ENCODE measurements at places on chromosomes 6 and 20.
A peak's percentile ranks its signal among the peaks of the same experiment; 100 is the strongest.

DNA sequence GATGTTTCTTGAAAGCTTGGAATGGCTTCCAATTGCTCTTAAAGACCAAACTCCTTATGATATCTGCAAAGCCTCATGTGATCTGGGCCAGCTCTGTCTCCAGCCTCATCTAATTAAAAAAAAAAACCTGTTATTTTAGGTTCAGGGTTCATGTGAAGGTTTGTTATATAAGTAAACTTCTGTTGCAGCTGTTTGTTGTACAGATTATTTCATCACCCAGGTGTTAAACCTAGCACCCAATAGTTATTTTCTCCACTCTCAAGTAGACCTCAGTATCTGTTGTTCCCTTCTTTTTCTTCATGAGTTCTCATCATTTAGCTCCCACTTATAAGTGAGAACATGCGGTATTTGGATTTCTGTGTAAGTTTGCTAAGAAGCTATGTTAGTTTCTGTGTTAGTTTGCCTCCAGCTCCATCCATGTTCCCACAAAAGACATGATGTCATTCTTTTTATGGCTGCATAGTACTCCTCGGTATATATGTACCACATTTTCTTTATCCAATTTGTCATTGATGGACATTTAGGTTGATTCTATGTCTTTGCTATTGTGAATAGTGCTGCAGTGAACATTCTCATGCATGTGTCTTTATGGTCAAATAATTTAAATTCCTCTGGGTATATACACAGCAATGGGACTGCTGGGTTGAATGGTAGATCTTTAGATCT lies 30.2 kb upstream of the TFB1M start:
- no peak for DNase-seq

DNA sequence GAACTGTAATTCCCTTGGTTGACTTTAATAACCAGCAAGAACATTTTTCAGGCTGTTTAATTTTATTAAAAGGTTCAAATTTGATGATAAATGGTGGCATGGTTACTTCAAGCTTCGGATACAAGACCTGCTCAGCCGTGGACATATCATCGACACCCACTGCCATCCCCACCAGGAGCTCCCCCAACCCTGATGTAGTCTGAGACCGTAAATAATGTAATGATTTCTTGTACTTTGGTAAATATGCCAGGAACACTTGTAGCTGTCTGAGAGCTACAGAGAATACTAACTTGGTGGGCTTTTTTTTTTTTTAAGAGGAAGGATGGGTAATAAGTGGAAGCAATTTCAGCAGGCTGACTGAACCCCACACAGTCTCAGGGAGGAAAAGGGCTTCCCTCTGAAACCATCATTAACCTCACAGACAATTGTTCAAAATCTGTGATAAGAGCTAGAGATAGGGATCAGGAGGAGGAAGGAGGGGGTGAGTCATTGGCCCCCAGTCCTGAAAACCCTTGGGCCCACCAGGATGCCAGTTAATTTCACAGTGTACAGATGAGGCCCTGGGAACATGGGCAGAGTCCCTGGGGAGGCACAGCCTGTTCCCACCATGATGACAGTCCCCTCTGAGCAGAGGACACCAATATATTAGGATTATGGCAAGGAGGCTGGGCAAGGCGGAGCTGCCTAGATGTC lies 56.0 kb downstream of the APCDD1L start:
- no peak for DNase-seq

GRCh38 chr20:38952153-38952552 lies 10.0 kb upstream of the DHX35 start:
- no peak for DNase-seq

- peak; percentile 84 for DNase-seq
These were observed 143.8 kb downstream of the BTBD3 start for GRCh38 chr20:12061466-12061865.

DNA sequence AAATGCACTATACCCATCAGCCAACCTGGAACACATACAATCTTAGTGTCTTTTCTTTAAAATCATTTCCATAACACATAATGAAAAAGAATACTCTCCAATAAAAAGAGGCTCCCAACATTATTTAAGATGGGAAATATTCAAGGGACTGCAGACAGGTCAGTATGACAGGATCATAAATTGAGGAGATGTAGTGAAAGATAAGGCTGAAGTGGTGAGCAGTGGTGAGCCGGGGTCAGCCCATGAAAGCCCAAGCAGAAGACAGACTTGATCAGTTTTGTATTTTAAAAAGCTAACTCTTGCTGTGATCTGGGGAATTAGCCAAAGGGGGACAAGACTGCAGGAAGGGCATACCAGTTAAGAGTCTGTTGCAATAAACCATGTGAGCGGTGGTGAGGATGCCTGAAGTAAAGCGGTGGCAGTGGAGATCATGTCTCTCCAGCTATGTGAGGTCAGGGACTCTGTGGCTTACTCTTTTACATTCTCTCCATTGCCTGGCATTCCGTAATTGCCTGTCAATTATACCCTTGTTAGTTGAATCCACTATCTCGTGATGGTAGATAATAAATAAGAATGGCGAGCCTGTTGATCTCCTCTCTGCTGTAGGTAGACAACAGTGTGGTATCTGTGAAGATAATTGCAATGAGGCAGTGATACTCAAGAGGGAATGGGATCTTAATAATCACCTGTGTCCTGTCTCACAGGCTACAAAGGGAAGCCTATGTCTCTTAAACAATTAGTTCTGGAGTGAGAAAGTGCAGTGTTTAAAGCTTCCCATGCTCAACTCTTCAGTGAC lies 97.4 kb downstream of the FILIP1 start:
- peak; percentile 37 for DNase-seq

DNA sequence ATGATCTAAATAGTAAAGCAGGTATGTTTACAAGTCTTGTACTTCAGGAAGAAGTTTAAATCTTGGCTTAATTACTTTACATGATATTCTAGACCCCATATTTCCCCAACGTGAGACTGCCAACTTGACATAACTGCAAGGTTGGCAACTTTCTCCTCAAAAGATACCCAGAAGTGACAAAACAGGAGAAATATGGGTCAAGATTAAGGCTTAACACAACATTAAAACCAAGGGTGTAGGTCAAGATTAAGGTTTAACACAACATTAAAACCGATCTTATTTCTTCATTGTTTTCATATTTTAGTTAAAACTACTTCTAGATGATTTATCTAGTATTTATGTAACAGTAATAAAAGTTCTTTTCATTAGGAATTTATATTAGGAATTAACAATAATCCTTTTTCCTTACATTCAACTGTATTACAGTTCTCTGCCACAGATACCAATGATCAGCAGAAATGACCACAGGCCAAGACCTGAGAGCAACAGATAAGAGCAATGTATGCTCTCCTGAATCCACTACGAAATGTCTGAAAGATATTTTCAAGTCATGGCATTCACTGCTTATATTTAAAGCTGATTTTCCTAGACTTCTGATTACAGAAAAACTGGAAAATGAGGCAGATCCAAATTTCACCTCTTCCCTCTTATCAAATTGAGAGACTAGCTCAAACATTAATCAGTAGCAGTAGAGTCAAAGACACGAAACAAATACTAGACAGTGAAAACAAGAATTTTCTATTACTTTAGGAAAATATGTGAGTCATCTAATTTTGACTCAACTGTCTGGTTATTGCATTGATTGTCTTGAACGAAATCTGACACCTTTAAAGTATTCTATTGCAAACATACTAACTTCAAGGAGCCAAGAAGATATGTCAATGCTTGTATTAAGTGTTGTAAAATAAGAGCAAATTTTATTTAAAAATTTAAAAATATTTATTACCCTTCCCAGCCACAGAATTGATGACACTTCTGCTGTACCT lies 72.3 kb downstream of the RNGTT start:
- no peak for DNase-seq

GRCh38 chr6:158923805-158924498 lies 76.0 kb downstream of the RSPH3 start:
- no peak for DNase-seq

GRCh38 chr6:83160167-83160566 lies 32.9 kb downstream of the PGM3 start:
- DNase-seq = no peak

- no peak for DNase-seq
These were observed 284.2 kb downstream of the HACE1 start for GRCh38 chr6:104575536-104575935.

DNA sequence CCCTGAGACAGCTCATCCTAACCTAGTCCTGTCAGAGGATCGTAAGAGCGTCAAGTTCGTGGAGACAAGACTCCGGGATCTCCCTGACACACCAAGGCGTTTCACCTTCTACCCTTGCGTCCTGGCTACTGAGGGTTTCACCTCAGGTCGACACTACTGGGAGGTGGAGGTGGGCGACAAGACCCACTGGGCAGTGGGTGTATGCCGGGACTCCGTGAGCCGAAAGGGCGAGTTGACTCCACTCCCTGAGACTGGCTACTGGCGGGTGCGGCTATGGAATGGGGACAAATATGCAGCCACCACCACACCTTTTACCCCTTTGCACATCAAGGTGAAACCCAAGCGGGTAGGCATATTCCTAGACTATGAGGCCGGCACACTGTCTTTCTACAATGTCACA lies 3.2 kb upstream of the RPP21 start:
- DNase-seq = no peak

DNA sequence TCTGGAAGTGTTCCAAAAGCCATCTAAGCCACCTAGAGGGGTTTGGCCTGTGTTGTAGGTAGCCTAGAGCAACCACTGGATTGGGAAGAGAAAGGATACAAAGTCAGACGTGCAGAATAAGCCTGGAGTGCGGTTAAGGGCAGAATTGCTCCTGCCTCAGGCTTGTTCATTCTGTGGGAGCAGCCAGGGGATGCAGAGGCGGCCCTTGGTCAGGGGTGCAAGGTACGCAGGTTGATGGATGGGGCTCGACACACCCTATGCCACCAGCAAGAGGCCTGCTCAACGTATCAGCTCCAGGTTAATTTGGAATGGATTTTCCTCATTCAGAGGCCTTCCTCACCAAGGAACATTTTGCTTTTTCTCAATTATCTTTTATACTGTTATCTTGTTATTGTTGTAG lies 129.8 kb downstream of the SLC23A2 start:
- no peak for DNase-seq

DNA sequence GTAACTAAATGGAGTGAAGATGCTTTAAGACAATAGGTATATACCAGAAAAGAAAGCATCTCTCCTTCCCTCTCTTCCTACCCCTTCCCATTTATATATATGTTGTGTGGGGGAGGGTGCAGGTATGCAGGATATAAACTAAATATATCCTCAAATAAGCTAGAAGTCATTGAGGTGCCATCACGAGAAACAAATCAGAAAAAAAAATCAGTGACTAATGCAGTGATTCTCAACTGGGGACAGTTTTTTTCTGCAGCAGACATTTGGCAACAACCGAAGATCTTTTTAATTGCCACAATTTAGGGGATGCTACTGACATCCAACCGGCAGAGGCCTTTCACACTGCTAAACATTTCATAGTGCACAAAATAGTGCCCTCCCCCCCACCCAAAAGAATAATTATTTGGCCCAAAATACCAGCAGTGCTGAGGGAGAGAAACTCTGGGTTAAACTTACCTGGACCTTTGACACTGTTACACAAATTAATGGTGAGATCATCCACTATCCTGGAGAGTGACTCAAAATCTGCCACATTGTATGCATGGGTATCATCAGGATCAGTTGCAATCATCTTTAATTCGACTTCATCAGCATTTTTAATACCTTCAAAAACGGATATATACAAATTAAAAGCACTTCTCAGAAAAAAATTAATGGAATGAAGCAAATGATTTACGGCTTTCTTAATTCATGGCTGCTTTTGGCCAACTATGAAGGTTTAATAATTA lies 55.0 kb downstream of the COL12A1 start:
- DNase-seq = no peak

DNA sequence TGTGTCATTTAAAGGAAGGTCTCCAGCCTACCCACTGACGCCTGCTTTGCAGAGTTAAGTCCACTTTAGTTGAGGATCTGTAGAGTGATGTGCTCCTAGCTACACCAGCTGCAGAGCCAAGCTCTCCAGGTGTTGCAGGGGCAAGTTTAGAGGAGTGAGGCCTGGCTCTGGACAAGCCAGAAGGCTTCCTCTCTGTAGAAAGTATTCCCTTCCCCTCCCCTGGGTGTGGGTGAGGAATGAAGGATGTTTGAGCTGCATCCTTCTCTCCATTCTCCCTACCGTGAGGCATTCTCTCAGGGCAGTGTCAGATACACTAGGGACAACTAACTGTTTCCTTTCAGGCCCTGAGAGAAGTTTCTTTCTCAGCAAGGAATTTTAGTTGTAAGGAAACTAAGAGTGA lies 66.5 kb downstream of the ELOVL5 start:
- no peak for DNase-seq

GRCh38 chr20:22928679-22929078 lies 106.4 kb upstream of the SSTR4 start:
- DNase-seq = no peak

GRCh38 chr6:166360243-166361076 lies 18.1 kb upstream of the SFT2D1 start:
- DNase-seq = no peak

DNA sequence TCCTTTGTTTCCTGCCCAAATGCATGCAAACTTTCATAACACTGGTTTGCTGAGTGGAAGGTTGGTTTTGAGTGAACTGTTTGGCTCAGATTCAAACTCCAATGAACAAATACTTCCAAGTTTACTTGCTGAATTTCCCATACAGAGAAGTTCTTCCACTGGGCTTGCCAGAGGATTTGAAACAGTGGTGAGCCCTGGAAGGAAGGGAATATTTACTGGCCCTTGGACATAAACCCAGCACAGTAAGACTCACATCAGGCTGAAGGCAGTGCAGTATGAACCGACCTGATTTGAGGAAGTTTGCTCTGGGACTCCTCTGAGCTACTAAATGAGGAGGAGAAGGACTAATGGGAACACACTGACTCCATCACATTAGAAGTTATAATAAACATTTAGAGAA lies 3.8 kb downstream of the TRAF3IP2 start:
- peak; percentile 65 for DNase-seq

DNA sequence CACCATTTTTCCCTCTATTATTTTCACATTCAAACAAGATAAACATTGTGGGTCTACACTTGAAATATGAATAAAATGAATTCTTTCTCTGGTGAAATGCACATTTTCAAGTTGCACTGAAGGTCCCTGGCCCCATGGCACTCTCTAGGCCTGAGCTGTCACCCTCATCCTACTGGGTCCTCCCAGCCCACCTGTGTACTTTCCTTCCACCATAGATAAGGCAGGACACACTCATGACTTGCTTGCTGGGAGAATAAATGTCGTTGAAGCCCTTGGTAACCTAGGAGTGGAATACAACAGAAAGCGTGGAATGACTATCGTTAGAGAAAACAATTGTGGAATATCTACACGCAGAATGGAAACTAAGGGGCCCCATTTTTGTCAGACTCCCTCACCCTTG lies 101.0 kb upstream of the QKI start:
- DNase-seq = no peak

All from amniotic epithelial cell (primary cell).